GM12864 (cell line): ENCODE measurements at places on chromosomes 7 and 10.

DNA sequence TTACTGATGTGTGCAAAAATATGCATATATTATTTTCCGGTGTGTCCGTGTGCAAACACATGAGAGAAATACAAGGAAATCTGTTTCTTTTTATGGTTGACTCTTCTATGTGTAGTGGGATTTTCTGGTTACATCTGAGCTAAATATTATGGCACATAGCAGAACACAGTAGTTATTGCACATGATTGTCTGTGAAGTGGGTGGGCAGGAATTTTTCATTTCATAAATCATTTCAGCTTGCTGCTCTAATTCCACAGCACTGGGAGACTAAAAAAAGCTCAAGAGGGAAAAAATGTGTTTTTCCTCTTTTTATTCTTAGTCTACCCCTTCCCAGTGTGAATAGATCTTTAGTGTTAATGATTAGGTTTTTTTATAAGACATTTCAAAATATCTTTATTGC lies 197.9 kb downstream of the MBL2 start:
- no peak for DNase-seq

DNA sequence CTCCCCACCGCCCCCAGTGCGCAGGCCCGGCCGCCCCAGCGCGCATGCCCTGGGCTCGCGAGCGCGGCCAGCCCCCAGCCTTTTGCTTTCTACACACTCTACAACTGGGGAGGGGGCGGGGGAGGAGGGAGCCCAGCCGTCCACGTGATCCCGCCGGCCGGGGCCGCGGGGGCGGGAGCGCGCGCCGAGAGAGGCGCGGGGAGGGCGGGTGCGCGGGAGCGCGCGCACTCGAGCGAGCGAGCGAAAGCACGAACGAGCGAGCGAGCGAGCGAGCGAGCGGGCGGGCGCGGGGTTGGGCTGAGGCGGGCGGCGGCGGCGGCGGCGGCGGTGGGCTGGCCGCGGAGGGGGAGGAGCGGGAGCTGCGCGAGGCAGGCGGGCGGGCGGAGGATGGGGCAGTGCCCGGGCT lies at the start of gene AUTS2:
Gene AUTS2, plus strand, starts transcription at position 395 of the 406 bp plus-strand sequence. CDS start 1,179 bp downstream, outside the sequence.
- DNase-seq, result no peak

DNA sequence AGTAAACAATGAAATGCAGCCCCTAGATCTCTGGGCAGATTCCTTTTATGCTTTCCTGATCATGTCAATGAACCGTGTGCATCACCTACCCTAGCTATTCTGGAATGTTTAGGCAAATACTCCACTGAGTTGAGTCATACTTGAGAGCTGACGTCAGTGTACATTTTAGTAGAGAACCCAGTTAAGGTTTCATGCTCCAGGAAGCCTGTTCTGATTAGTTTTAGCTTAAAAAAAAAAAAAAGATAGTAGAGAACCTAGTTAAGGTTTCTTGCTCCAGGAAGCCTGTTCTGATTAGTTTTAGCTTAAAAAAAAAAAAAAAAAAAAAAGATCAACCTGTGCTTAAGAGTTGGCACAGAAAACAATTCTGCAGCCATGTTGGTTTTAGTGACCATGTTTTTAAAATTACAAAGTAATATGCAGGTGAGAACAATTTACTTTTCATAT lies 3.7 kb upstream of the MCU start:
- DNase-seq, result no peak

GRCh38 chr7:23347682-23348180 lies 48.6 kb downstream of the MALSU1 start:
- DNase-seq, result no peak

GRCh38 chr7:2730846-2731770 lies 43.1 kb downstream of the AMZ1 start:
- no peak for DNase-seq

GRCh38 chr7:9231630-9232121 lies 798.3 kb downstream of the NXPH1 start:
- DNase-seq, result no peak

- no peak for DNase-seq
These were observed 386.9 kb downstream of the HTR7 start for GRCh38 chr10:90470966-90471365.

DNA sequence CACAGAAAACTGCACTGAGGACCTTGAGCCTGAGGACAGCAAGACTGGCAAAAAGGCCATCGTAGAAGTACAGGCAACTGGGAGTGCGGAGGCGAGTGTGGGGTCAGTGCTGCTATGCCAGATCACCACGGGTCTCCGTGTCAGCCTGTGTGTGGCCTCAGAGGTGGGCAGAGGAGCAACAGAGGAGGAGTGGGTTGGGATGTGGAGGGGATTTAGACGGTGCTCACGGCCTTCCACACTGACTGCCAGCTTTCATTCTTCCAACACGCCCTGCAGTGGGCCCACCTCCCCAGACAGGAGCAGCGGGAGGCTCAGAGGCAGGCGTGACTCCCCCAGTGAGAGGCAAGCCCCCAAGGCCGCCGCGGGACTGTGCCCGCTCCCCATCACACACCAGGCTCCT lies 17.0 kb upstream of the ZMIZ1 start:
- no peak for DNase-seq

- no peak for DNase-seq
These were observed 69.4 kb downstream of the FAM53B start for GRCh38 chr10:124674768-124675222.

DNA sequence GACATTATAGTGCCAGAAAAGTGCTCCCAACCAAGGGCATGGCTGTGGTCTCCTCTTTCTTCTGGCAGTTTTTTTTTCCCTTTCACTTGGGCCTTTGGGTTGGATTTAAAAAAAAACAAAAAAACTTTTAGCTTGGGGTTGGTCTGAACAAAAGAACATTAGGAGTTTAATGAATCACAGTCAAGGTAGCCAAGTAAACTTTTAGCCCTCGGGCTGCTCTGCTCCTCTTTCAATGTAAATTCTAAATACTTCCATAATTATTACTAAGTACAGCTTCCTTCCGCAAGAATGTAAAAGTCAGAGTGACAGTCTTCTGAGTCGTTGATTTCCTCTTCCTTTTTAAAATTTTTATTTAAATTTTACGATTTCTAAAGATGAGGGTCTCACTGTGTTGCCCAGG lies 79.2 kb downstream of the NRF1 start:
- no peak for DNase-seq

- no peak for DNase-seq
These were observed 684.5 kb downstream of the GATA3 start for GRCh38 chr10:8738987-8739386.

- no peak for DNase-seq
These were observed 357.7 kb upstream of the LRRN3 start for GRCh38 chr7:110733221-110733620.

DNA sequence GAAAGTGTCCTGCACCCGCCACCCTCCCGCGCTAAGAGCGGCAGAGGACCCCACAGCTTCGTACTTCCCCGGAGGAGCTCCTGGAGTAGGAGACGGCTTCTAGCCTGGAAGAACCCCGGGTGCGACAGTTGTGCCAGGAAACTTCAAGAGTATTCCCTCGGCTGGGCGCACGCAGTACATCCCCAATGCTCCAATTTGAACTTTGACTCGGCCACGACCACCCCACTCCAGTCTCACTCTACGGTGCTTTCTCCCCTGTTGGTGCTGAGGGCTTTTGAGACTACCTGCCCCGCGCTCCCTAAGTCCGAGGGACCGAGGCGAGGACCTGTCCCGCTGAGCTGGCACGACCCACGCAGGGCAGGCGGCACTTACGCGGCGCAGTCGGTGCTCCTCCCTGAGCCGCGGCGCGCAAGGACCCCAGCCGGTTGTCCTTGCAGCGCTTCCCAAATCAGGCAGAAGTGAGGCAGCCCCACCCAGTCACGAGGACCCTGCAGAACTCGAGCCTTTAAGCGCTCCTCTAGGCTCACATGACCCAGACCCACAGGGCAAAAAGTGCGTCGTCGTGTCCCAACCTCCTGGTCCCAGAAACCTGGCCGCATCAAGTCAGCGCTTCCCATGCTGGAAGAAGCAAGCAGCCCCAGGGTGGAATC lies at the start of gene CPVL:
Gene CPVL, minus strand, starts transcription at position 481 of the 650 bp plus-strand sequence. CDS start 25,476 bp downstream, outside the sequence.
- no peak for DNase-seq
